ENCODE measurements at places on chromosomes 2 and 18.

GRCh38 chr2:37654932-37655841, 16.3 kb downstream of the CDC42EP3 start:
- no peak for DNase-seq

- peak; percentile 37 for DNase-seq
Measured at GRCh38 chr2:204024503-204024902, 87.9 kb downstream of the ICOS start.

- DNase-seq: no peak
Measured at GRCh38 chr2:99139003-99139402, 2.5 kb upstream of the C2orf15 start.

- no peak for DNase-seq
Measured at GRCh38 chr2:232237464-232237863, 141.1 kb upstream of the ALPP start.

DNA sequence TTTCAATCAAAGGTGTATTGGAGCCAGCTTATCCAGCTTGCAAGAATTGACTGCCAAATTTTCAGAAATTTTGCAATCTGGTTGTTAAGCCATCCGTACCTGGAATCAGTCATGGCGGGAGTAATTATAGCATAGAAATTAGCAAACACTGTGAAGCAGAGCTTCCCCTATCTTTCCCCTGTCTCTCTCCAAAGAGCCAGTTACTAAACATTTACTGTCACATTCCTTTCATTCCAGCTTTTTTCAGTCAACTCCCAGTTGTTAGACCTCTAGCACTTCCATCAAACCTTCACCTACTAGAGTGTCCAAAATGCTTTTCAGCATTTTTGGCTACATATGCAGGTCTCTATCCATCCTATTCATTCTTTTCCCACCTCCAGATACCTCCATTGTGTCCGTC, 137.4 kb downstream of the MC4R start:
- no peak for DNase-seq

DNA sequence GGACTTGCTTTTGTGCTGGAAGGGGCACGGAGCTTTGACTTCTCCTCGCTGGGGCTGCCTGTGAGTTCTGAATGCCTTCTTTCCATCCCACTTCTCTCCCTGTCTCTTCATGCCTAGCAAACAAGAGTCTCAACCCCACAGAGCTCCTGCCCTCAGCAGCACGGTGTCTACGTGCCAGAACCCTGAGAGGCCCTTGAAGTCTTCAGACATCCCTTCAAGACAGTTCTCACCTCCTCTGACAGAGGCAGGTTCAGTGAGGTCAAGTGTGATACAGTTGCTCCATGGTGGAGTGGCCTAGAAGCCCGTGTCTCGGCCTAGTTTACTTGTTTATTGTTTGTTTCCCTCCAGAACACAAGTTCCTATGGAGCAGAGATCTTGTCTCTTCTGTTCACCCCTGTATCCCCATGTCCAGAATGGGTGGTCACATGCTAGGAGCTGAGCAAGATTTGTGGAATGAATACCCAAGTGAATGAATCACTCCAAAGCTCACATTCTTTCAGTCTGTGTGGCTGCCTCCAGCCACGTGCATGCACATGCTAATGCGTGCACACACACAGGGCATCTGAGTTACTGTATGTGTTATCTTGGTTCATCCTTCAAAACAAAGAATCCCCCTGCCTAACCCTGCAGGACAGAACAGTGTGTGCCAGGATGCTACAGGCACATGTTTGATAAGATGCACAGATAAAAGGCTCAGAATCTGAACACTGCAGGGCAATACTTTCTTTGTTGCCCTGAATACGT, 391.6 kb downstream of the NBAS start:
- peak; percentile 96 for DNase-seq

DNA sequence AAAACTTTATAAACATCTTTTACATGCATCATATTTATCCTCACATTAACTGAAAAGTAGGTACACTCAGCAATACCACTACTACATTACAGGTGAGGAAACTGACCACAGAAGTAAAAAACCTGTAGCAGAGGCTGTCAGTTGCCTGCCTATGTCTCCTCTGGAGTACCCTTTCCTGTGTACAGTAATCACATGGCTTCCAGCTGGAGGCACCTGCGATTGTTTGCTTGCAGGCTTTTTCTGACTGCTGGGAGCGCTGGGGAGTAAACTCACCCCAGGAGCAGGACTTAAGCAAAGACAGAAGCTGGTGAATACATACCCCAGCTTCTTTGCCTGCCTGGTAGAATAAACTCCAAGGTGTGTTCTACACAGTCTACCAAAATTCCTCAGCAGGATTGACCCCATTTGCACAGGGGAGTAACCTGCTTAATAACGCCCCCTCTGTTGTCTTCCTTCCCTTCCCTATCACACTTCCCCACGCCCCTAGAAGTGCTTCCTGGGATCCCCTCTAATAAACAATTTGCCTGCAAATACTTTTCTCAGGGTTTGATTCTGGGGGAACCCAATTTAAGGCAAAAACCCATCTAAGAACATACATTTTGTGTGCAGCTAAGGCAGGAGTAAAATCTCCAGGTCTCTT, 138.9 kb downstream of the PTH2R start:
- no peak for DNase-seq

DNA sequence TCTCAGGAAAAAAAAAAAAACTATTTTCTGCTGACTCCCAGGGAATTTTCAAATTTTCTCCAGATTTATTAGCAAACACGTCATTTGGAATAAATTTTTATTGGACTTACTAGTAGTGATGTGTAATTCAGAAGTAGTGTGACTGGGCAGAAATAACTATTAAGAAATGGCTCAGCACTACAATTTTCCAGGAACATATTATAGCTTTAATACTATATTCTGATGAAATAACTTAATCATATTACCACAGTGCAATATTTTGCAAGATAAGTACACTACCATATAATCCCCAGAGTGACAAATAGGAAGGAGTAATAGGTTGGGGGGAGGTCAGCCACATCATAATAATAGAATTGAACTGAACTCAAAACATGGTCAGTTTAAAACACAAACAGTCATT, 19.7 kb upstream of the TNFAIP6 start:
- DNase-seq: peak; percentile 52

DNA sequence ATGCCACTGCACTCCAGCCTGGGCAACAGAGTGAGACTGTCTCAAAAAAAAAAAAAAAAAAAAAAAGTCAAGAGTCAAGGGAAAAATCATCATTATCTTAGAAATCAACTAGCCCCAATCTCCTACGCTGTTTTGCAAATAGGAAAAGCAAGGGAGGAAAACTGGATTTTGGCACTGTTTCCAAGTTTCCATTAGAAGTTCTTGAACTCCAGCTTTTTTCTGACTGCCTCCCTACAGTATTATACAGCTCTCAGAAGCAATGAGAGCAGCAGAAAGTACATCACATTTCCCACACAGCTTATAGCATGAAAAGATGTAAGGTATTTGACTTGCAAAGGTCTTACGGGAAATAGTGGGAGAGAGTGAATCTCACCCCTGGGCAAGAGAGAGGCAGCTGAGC, 127.8 kb downstream of the OSR1 start:
- no peak for DNase-seq

DNA sequence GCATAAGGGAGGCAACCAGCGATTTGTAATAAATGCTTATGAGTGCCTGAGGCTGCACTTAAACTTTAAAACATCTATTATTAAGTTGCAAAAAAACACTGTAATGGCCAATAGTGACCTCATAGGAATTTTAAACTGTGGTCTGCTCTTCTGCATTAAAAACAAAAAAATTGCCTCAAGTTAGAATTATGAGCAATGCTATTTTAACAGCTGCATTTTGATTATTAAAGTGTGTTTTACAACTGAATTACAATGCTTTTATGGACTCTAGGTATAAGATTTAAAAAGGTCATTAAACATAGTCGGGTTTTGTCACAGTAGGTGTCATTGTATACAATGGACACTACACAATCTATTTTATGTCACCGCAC, 528.7 kb upstream of the FANCL start:
- no peak for DNase-seq

- DNase-seq: no peak
Measured at GRCh38 chr2:136189221-136189782, 71.4 kb upstream of the CXCR4 start.

GRCh38 chr2:130981667-130982066, 111.6 kb downstream of the FAM168B start:
- no peak for DNase-seq

DNA sequence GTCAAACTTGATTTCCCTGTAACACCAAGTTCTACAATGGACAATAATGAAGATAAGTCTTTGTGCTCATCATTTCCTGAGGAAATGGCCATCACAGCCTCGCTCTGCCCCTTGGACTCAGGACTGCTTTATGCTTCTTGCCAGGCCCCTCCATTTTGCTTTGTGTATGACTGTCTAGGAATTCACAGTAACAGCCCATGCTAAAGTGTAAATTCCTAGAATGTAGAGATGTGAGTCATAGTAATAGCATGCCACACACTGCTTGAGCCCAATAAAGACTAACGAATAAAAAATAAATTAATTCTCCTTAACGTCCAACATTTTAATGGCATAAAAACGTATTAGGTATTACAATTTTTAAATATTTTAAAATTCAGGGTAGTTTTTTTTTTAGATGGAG, 226.5 kb downstream of the PID1 start:
- peak; percentile 11 for DNase-seq

GRCh38 chr2:10333247-10333613, 30.5 kb downstream of the HPCAL1 start:
- DNase-seq: no peak

DNA sequence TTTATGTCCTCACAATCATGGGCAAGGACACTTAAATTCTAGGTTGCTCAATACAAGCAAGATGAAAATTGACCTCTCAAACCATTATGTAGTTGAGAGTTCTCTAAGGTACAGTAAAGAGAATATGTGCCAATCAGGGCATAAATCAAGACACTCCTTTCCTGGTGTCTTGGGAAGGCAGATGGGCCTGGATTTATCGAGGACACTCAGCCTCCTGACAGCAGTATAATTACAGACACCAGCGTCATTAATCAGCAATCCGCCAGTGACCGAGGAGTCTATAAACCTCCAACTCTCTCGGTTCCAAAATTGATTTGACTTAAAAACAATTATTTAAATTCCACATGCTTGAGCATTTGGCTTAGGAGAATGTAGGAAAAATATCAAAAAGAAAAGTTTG, 75.7 kb upstream of the DAPL1 start:
- DNase-seq: no peak

GRCh38 chr2:125516496-125517109, 1139.4 kb upstream of the GYPC start:
- peak; percentile 1 for DNase-seq

- DNase-seq: peak; percentile 13
Measured at GRCh38 chr2:25098670-25099486, 57.0 kb downstream of the EFR3B start.

DNA sequence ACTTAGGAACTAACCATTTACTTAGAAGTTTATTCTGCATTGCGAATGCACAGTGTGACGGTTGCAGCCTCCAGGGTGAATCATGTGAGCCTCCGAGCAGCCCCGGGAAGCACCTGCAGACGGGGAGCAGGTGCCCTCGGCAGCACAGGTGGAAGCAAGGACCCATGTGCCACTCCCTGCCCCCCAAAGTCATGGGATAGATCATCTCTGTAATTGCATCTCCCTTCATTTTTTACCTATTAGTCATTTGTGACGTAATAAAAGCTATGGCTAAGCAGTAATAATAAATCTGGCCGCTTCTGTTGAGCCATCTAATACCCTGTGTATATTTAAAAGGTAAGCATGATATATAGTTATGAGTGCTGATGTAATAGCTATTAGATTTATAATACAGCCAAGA, 97.2 kb downstream of the PTGR3 start:
- no peak for DNase-seq

- DNase-seq: peak; percentile 56
Measured at GRCh38 chr2:219650426-219651248, 23.2 kb downstream of the SLC4A3 start.

DNA sequence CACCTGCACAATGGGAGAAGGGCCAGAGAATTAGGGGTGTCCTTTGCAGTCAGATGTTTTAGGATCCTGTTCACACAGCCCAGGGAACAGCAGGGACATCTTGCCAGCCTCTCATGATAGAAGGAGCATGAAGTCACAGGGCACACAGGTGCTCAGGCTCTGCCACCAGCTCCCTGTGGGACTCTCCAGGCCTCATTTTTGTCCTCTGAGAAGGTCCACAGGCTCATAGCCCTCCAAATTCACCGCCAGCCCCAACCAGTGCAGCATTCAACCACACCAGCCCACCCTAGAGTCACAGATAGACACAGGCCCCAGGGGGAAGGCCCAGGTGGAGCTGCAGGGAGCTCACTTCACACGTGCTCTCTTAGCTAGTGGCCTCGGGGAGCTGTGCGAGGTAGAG, 391.7 kb downstream of the TNS1 start:
- no peak for DNase-seq

DNA sequence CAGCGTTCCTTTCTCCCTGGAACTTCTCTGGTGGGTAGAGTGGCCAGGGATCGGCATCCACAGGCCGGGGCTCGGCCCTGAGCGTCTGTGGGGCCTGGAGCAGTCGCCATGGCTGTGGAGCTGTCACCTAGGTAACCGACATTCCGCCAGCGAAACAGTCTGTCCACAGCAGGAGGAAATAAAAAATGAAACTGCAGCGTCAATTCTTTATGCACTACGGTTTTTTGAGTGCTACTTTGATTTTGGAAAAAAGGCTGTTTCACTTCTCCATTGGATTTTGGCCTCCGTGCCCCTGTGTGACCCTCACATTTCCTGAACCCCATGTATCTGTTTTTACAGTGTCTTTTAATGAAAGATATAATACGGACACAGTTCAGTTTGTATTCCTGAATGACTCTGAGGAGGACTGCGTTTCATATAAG, 163.4 kb downstream of the LDLRAD4 start:
- peak; percentile 66 for DNase-seq

DNA sequence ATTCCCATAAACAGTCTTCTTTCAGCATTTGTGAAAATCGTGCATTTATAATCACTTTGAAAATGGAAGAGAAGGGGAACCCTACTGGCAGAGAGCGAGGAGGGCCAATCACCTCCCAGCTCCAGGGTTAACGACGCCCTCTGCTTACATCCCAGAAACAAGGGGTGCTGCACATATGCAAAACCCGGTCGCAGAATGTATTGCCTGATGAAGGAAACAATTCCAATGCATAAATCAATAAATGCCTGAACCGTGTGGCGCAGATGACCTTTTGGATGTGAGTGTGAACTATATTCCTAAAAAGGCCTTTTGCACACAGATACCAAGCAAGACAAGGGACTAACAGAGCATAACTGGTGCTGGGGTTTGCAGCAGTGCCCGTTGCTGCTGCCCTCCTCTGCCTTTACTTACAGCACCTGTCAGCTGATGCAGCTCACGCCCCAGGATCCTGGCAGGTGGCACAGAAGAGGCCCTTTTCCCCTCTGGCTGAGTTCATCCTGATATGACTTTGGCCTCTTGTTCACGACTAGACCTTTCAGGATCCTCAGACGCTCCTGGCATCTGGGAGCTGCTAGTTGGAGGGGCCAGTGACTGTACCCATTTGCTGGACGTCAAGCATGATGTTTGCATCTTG, 67.8 kb downstream of the MYT1L start:
- DNase-seq: no peak

GRCh38 chr2:167103028-167103756, 214.9 kb downstream of the XIRP2 start:
- no peak for DNase-seq

- DNase-seq: no peak
Measured at GRCh38 chr2:70580352-70580751, 26.7 kb upstream of the TGFA start.

Measured in fibroblast of skin of scalp (primary cell).